Dermis blood vessel endothelial cell (primary cell): ENCODE measurements at places on chromosomes 4 and X. TPM values are rescaled to one million over a fixed set of nuclear protein-coding genes. Genes with fewer than 3 reads are reported as not detected.

GRCh38 chr4:40991908-40992307 lies 222.4 kb downstream of the APBB2 start:
- DNase-seq: no peak

ZNF185 gene
- total RNA-seq: 5.3 and 15.5 TPM in 2 replicates

NPY2R gene
- total RNA-seq: not detected in 2 replicates

- no peak for DNase-seq
These were observed 2.9 kb downstream of the USP11 start for GRCh38 chrX:47235691-47236103.

GRCh38 chrX:13463608-13464007 lies 105.8 kb upstream of the EGFL6 start:
- peak; percentile 66 for DNase-seq

ATP1B4 gene
- total RNA-seq: not detected in 2 replicates

- DNase-seq: no peak
These were observed 8.3 kb downstream of the CTAG1A start for GRCh38 chrX:154593201-154593600.

LDOC1 gene
- 2.9 and 5.6 TPM in 2 replicates for total RNA-seq

DNA sequence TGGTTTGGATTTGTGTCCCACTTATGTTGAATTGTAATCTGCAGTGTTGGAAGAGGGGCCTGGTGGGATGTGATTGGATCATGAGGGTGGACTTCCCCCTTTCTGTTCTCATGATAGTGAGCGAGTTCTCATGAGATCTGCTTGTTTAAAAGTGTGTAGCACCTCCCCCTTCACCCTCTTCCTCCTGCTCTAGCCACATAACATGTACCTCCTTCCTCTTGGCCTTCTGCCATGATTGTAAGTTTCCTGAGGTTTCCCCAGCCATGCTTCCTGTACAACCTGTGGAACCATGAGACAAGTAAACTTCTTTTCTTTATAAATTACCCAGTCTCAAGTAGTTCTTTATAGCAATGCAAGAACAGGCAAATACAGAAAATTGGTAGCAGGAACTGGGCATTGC lies 138.7 kb downstream of the INPP4B start:
- peak; percentile 14 for DNase-seq

NMU gene
- 0.23 TPM in 1 of 2 replicates, not detected in the other for total RNA-seq

DNA sequence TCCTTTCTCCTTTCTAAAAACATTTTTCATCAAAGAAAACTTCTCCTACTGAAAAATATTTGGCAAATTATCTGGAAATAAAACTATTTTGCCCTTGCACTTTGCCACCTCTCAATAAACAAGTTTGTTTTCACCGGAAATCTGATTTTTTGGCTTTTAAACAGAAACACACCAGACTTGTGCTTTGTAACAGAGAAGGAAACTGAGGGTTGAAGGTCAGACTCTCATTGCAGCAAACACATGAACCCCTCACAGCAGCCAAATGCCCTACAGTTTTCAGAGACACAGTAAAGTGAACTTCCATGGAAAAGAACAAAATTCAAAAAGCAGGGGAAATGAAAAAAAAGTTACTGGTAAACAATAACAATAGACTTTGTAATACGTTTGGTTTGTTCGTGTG lies 95.6 kb upstream of the WDR17 start:
- no peak for DNase-seq
